ENCODE measurements at places on chromosomes 5 and 9.

DNA sequence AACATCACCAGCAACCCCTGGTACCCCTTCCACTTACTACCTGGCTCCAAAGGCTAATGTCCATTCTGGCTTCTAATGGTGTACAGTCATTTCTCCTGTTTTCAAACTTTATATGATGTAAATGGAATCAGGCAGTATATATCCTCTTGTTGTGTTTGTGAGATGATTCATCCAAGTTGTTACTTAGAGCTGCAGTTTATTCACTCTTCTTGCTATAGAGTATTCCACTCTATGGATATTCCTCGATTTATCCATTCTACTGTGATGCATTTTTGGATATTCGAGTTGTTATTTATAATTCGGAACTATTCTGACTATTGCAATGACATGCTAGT, 32.4 kb downstream of the IRF1 start:
- DNase-seq = no peak

GRCh38 chr9:338602-339001, 123.9 kb downstream of the DOCK8 start:
- no peak for DNase-seq

DNA sequence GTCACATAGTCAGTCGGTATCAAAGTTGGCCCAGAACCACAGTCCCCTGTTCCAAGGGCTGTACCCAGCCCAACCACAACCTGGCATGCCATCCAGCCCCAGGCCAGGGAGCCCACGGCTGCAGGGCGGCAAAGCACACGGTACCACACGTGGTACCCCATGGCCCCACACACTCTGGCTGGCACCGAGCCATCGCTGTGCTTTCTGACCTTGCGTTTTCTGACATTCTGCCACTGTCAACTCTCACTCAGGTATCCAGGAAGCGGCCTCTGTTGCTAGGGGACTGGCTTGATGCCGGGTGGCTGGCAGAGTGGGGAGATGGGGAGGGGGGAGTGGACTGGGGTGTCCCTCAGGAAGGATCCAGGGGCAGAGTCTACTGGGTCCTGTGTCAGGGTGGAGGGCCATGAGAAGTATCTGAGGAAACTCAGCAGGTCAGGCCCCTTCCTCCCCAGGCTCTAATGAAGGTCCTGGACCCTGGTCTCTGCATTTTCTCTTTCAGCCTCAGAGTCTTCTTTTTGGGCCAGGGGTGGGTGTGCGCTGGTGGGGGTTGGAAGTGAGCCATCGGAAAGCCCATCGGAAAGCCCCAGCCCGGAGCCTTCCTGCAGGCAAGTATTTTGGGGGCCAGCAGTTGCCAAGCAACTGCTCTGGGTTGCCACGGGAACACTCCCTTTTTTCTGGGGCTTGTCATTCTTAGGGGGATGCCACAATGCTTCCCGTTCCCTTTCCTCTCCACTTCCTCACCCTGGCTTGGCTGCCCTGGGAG, 21.0 kb upstream of the RALGDS start:
- peak; percentile 74 for DNase-seq

GRCh38 chr5:125106881-125107280, 360.4 kb upstream of the ZNF608 start:
- no peak for DNase-seq

DNA sequence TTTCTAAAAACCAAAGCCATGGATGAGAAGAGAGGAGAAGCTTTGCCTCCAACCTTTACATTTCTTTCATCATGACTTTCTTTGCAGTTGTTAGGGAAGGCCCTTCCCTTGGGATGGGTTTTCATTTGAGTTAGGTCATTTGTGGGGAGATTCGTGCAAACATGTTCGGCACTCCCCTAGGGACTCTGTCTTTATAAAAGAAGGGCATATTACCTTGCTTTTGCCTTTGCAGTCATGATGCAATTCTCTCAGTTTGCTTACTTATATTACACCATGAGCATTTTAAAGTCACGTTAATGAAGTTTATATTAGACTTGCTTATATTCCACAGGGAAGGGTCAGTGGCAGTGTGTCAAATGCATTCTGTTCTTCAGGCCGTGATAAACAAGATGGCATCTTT, 289.3 kb upstream of the WWC1 start:
- no peak for DNase-seq

DNA sequence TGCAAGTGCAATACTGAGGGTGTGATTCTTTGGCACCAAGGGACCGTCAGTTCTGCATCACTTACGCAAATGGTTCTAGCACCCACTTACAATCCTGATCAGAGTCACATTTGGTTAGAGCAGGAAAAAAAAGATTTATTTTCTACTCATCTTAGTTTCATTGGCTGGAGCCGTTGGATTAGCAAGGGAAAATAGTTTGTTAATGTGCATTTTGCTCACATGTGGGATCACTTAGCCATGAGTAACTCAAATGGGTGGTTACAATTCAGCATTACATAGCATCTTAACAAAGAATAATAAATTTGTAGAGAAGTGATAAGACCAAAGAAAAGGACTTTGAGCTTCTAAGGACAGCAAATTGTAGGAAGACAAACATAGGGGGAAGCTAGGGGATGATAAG, 216.9 kb downstream of the AUH start:
- DNase-seq = no peak

DNA sequence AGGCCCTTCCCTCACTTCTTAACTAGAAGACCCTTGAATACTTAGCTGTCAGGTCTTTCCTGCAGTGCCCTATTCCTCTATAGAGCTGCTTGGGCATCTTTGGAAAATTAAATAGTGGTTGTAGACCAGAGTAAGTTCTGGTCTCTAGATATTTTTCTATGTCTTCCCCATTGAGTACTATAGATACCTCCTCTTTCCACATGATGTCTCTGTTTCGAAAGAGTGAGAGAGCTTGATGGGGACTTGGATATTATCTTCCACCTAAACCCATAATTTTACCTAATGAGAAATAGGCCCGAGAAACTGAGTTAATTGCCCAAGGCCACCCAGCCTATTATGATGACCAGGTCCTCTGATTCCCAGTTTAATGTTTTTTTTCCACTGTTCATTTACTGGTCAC, 40.2 kb downstream of the SPEF2 start:
- DNase-seq = no peak

GRCh38 chr5:39015743-39016586, 58.2 kb downstream of the RICTOR start:
- no peak for DNase-seq

DNA sequence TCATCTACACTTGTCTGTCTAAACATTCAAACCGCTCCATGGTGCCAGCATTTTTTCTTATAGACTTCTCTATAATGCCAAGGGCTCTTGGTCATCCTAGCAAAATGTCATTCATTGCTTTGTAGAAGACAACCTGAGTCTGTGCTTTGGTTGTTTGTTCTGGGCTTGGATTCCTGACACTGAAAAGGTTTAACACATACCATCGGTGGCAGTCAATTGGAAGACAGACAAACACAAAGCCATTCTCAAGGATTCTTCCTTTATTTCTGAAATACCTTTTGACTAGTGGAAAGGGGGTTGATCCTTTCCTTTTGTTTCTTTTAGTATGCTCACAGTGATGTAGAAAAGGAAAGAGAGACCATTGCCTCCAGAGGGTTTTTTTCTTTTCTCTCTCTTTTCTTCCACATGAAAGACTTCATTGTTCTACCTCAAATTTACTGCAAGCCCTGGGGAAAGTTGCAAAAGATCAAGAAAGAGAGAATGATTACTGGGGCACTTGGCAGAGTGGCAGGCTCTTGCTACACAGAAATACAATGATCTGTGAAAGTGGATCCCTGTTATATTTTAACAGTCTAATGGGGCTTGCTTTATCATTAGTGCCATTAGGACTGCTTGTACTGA, 66.4 kb upstream of the TMC1 start:
- DNase-seq = no peak

GRCh38 chr5:69492391-69492922, at the start of gene OCLN:
TSS of gene OCLN (plus strand) at chr5:69492790. CDS start at chr5:69504245, 11,455 bp downstream.
- no peak for DNase-seq

DNA sequence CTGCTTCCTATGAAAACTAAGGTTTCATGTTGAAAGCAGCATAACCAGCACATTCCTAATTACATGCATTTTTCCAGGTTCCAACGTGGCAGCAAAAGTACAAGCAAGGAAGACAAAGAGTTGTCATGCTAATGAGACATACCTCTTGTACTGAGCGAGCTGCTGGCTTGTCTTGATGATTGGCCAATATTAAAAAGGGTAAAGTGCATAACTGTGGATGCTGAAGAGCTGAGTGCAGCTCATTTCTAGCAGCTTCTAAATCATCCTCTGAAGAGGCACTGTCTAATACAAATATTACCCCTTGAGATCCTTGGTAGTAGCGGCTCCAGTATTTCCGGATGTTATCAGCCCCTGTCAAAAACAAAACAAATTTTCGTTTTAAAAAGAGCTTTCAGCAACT, 197.3 kb downstream of the ARL15 start:
- no peak for DNase-seq

Measured in activated T-cell treated with anti-CD3 and anti-CD28 coated beads, Interleukin-2, amount 50 U/mL, for 1 hour (primary cell).